ENCODE measurements at places on chromosomes 2 and 18.

GRCh38 chr2:69843993-69844392, 14.5 kb downstream of the GMCL1 start:
- no peak for DNase-seq

GRCh38 chr2:22557406-22557805, 827.6 kb upstream of the KLHL29 start:
- no peak for DNase-seq

DNA sequence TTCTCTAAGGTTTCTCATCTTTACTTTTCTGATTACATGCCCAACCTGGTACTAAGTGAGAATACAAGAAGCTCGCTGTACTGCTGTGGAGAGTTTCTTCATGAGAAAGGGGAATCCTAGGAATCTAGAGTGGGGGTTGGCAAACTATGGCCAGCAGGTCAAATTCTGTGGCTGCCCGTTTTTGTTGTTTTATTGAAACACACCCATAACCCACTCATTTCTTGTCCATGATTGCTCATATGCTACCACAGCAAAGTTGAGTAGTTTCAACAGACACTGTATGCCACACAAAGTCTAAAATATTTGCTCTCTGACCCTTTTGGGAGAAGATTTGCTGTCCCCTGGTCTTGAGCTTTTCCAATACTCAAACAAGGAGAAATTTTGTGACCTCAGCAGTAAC, 58.8 kb downstream of the C2orf74 start:
- DNase-seq, result no peak

DNA sequence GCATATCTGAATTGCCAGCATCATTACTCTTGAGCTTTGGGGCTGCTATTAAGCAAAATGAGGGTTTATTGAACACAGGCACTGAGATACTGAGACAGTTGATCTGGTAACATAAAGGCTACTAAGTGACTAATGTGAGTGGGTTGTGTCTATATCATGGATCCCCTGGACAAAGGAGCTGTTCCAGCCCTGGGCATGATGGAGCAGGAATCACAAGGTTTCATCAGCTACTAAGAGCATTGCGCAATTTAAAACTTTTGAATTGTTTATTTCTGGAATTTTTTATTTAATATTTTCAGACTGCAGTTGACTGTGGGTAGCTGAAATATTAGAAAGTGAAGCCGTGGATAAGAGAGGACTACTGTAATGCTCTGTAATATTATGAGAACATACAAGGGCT, 73.5 kb downstream of the MGAT5 start:
- DNase-seq, result no peak

DNA sequence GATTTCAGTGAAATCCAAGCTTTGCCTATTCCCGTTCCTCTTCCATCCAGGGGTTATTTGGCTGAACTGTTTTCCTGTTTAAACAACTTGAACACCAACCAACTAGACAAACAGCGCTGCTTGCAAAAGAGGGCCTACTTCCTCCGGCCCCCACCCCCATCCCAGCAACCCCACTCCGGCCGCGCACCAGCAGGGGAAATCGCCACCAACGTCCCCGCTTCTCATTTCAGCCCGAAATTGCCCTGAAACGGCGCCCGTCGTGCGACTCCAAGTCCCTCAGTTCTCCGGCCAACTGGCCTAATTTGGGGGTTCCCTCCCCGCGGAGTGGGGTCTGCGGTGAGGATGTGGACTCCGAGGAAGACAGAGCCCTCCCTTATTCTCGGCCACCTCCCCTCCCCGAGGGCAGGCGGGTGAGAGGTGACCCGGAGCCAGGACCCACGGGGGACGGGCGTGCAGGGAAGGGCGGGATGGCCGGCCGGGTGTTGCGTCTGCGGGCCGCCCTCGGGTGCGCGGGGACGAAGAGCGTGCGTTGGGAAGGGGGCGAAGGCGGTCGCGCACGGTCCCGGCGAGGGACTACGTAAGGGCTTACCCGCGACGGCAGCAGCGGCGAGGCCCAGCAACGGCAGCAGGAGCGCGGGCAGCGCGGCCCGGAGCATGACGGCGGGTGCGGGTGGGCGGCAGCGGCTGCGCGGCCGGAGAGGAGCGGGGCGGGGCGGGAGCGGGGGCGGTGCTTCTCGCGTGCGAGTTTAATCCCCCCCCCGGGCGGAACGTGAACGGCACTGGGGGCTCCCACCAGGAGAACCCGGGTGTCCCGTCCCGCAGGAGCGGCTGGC, at the start of gene CD302:
Gene CD302, minus strand, starts transcription at position 666 of the 833 bp plus-strand sequence. Its CDS starts 10 bp downstream, at position 656.
- DNase-seq, result peak; percentile 19

- peak; percentile 34 for DNase-seq
Measured at GRCh38 chr18:45447355-45448265, 167.7 kb upstream of the SLC14A2 start.

GRCh38 chr2:68483011-68483410, 15.6 kb downstream of the APLF start:
- no peak for DNase-seq

DNA sequence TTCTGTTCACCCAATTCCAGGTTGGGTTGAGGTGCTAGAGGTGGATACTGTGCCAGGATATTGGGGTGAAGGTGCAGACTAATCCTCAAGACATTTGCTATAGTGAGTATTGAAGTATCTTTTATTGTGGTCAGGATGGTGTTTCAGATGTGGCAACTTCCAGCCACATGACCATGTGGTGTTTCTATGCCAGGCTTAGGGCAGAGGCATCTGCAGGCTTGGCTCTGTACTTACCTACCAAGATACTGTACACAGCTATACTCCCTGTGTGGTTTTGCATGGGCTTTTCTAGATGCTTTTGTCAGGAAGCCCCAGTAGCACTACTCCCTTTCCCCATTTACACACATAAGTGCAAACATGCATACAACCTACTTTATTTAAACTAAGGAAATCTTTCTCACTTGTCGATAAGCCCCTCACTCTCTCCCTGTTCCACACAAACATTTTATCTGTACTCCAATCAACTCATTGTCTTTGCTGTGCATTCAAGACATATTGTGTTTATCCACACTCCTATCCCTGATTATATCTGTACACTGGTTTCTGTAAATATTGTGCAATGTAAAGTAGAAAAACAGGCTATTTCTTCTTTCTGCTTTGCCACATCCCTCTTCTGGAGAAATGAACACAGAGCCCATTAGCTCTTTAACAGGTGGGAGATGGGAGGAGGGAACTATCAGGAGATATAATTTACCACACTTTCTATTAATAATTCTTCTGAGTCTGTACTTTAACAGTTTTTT, 12.3 kb downstream of the ARL6IP6 start:
- no peak for DNase-seq

DNA sequence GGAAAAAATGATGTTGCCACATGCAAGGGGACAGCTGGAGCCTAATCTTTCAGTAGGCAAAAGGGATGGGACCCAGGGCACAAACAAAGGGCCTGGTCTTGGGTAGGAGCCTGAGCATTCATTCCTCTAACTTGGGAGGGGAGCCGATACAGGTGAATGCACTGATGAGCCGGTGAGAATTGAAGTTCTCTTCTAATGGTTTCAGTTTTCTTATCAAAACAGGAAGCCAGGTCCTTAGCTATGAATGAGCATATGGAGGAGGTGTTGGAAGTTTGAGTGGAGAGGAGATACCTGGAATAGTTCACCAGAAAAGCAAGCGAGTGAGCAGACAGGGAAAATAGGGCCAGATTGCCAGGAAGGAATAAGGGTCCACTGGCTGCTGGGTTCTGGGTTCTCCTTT, 10.1 kb downstream of the DPP4 start:
- no peak for DNase-seq

DNA sequence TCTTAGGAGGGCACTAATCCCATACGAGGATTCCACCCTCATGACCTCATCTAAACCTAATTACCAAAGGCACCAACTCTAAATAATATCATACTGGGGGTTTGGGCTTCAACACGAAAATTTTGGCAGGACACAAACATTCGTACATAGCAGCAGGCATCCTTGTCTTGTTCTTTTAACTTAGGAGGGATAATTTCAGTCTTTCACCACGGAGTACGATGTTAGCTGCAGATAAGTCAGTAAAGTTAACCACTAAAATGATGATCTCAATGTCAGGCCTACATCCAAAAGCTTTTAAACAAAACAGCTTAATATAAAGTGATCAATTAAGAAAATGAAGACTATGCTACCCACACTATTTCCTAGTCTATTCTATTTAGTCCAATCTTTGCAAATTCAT, 74.9 kb downstream of the ID2 start:
- DNase-seq, result no peak

- no peak for DNase-seq
Measured at GRCh38 chr2:10909996-10910341, 1.8 kb upstream of the KCNF1 start.

DNA sequence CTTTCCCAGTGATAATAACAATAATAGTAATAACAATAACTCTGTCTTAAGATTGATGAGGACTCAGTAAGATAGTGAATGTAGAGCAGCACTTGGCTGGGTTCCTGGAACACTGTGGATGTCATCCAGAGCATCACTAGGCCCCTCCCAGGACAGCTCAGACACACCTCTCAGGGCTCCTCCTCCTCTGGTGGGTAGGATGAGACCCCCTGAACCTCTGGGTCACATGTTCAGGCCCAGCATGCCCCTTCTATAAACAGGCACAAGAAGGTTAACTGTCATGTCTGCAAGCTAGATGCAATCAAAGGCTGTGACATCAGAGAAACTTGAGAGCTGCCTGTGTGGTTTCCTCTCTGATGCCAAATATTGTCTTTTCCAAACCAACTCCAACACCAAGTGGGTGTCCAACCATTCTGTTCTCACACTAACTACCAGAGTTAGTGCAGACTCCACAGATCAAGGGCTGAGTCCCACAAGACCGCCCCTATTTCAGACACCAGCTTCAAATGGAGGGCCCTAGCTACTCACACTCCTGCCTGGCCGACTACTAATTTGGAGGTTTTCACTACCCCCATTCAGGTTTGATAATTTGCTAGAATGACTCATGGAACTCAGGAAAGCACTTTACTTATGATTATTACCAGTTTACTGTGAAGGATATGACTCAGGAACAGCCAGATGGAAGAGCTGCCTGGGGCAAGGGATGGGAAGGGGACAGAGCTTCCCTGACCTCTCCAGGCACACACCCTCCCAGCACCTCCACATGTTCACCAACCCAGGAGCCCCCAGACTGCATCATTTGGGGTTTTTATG, 46.4 kb upstream of the BZW1 start:
- DNase-seq, result no peak

DNA sequence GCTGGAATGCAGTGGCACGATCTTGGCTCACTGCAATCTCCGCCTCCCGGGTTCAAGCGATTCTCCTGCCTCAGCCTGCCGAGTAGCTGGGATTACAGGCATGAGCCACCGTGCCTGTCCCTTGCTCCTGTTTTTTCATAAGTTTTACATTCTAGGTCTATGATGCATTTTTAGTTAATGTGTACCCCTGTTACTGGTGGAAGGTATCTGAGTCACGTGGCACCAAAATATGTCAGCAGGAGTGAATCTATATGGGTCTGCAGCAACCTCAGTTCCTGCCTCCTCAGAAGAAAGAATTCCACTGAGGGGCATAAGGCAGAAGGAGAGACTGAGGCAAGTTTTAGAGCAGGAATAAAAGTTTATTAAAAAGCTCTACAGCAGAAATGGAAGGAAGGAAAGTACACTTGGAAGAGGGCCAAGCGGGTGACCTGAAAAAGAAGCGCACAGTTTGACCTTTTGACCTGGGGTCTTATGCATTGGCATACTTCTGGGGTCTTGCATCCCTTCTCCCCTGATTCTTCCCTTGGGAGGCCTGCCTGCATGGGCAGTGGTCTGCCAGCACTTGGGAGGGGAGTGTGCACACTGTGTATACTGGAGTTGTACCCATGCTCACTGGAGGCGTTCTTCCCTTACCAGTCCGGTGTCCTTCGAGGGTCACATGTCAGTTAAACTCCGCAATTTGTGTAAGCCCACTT, 1.1 kb upstream of the MFSD2B start:
- no peak for DNase-seq

GRCh38 chr2:102052365-102052764, 60.6 kb downstream of the IL1R2 start:
- DNase-seq, result no peak

- no peak for DNase-seq
Measured at GRCh38 chr18:3305933-3306332, 44.0 kb downstream of the MYL12B start.
